HFFc6 (cell line): ENCODE measurements at places on chromosomes 2 and 18.

DNA sequence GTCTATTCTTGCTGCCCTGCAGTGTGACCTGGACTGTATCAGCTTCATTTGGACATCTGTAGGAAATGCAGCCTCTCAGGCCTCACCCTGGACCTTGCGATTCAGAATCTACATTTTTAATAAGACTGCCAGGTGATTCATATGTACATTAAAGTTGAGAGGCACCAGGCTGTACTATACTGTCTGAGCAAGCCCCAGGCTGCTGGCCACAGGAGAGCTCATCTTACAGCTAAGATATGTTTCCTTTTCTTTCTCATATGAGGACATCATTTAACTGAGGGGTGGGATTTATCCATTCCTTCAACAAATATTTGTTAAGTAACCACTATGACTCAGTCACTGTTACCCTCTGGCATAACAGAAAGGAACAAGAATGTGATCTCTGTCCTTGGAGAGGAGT is 78.2 kb upstream of the GCFC2 start:
- no peak for DNase-seq

DNA sequence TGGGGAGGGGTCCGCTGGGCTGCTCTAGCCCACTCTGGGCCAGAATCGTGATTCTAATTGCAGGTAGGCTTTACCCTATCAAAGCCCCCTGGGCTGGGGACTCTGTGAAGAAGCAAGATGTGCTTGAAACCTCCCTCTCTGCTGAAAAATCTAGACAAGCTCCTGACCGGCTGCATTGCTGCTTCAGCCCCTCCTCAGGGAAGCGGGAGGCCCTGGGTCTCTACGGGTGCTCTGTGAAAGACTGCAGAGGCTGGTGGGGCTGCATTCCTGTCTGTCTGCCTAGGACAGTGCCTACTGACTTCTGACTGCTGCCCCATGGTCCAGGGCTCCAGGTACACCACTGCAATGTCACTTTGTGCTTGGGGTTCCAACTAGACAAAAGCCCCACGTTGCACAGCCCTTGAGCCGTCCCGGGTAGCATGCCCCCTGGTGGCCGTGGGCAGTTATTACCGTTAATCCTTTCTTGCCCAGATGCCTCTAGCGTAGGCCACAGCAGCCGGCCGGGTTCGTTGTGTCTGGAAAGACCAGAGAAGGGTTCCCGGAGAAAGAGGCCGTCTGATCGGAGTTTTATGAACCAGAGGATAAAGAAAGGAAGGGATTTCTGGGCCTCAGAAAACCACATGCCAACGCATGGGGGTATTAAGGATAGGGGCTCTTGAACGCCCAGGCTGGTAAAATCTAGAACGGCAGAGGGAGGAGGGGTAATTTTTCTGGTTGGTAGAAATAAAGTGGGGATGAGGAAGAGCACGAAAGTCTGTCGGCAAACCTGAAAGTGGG is 15.9 kb upstream of the C1QL2 start:
- DNase-seq, result no peak

GRCh38 chr2:67208887-67209500 is 188.1 kb upstream of the ETAA1 start:
- no peak for DNase-seq

GRCh38 chr2:140786585-140786984 is 1344.2 kb downstream of the LRP1B start:
- DNase-seq, result no peak

GRCh38 chr2:165407466-165407865 is 62.0 kb upstream of the CSRNP3 start:
- DNase-seq, result no peak

DNA sequence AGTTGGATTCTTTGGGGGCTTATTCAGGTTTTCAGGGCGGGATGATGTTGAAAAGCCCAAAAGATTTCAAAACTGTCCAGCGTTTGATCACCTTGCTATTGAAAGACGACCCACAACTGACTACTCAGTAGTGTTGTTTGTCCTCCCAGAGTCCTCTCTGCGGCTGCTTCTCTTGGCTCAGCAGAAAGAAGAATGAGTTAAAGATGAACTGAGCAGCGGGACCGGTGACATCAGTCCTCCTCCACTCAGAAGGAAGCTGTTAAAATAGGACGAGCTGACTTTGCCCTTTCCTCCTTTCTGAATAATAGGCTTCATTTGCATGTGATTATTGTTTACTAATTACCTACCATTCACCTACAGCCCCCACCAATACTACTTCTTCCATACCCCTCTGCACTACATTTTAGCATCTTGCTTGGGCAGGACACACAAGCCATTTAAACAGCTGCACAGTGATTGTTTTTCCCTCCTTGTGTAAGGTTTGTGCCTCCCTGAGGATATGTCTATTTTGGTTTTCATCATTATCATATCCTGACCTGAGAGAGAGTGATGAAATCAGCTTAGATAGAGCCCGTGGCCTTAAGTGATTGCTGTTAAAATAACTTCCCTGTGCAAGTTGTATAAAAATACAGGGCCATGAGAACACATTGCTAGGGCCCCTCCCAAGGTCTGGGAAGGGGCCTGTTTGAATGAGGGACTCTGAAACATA is 261.8 kb downstream of the FHOD3 start:
- no peak for DNase-seq

GRCh38 chr2:159557437-159558034 is 58.8 kb downstream of the BAZ2B start:
- DNase-seq, result peak; percentile 4

DNA sequence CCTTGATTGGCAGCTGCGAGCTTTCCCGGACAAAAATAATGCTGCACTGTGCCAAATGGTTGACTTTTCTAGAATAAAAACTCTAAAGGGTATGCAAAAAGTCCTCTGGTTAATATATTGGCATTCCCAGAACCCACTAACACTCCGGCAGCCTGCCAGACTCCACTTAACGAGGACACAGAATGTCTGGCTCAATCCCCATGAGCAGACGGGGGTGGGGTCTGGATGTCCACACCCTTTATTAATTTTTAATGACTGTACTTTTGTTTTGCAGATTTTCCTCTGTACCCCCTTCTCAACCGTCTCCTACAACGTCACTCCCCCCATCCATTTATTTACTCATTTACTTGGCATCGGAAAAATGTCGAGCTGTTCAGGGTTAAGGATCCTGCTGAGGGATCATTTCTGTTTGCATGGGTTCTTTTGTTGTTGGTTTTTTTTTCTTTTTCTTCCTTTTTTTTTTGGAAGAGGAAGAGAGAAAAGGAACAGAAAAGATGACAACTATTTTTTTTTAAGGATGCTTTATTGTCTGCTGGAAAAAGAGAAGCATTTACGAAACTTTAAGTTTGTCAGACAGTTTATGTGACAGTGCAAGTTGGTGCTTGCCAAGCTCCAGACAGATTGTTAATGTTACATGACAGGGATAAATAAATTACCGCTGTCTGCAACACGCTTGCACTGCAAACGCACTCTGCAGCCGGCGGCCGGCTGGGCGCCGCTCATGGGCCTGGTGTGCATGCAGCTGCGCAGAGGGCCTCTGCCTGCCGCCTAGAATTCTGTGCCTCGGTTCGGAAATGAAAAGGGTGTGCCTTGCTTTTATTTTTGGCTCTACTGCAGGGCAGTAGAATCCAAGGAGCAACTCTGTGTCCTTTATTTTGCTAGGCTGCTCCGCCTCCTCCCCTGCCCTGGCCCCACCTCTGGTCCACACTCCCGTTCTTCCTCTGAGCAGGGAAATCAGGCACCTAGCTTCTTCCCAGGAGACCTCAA is 3.6 kb downstream of the LDLRAD4 start:
- DNase-seq, result no peak

GRCh38 chr2:65634304-65634703 is 201.9 kb upstream of the SPRED2 start:
- no peak for DNase-seq
